Stimulated activated CD4-positive, alpha-beta T cell treated with anti-CD3 and anti-CD28 coated beads, TNF-alpha, amount 100 ng/mL, for 24 hours (primary cell): ENCODE measurements at places on chromosomes 5 and 9.

GRCh38 chr5:96193946-96194345, 232.3 kb upstream of the ELL2 start:
- no peak for DNase-seq

- no peak for DNase-seq
Measured at GRCh38 chr9:118643118-118643517, 726.1 kb downstream of the BRINP1 start.

- no peak for DNase-seq
Measured at GRCh38 chr5:71533142-71533541, 54.0 kb upstream of the MCCC2 start.

DNA sequence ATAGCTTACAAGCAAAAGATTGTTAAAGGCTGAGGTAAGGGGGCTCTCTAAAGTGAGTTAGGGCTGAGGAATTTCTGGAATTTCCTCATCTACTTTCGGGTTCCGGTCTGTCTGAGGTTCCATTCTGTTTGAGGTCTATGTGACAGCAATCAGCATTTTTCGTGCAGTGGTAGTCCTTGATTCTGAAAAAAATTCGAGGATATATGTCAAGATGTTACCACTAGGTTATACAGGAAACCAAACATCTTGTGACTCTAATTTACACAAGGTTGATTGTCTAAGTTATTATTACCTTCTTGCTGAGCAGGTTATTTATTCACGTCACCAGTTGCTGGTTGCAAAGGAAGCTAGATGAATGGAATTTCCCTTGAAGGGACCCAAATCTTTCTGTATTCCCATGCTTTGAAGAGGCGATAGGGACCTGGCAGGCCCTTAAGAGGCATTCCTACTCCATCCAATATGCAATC, 35.2 kb downstream of the RLN2 start:
- DNase-seq: no peak

- DNase-seq: no peak
Measured at GRCh38 chr5:78974601-78975000, 10.5 kb downstream of the ARSB start.

DNA sequence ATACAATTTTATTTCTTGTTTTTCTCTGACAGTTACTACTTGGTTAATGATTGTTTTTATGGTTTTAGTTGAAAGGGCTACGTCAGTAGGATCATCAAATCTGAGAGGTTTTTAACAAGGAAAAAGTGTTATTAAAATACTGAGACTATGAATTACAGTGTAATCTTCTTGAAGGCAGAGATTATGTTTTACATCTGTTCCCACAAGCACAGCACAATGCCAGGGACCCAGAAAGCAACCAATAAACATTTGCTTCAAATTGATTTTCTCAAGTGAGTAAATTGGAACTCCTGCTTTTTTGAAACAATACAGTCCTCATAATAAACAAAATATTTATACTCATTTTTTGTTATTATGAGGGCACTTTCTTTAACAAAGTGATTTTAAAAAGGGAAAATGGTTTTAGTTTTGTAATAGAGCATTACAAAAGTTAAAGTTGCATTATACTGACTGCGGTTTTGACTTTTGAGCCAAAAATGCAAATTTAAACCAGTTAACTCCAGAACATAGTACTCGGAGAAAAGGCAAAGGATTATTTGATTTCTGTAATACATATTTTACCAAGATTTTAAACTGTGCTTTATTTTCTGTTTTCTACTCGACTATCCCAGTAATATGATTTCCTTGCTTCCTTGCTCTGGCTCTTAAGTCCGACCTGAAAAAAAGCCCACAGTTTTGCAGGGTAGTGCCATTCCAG, 176.9 kb downstream of the GDNF start:
- no peak for DNase-seq

- DNase-seq: no peak
Measured at GRCh38 chr5:11222169-11222568, 461.1 kb upstream of the DAP start.

DNA sequence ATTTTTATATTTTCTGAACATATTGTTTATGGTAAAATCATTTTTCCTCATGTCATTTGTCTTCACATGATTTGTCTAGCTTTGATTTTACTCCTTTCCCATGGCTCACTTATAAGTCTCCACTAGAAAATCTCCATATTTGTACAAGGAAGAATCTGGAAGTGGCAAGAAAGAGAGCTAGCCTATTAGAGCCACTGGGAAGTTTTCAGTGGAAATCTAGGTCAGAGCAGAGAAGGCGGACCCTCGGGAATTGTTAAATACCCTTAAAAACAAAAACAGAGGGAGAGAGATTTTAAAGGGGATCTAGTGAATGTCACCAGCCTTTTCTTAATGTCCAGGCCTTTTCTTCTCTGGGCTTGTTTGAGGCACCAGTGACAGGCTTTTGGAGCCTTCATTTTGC, 56.6 kb downstream of the GRAMD2B start:
- DNase-seq: no peak

GRCh38 chr9:125407432-125407973, 145.9 kb downstream of the GAPVD1 start:
- no peak for DNase-seq

- no peak for DNase-seq
Measured at GRCh38 chr5:143573568-143574170, 170.2 kb upstream of the NR3C1 start.

DNA sequence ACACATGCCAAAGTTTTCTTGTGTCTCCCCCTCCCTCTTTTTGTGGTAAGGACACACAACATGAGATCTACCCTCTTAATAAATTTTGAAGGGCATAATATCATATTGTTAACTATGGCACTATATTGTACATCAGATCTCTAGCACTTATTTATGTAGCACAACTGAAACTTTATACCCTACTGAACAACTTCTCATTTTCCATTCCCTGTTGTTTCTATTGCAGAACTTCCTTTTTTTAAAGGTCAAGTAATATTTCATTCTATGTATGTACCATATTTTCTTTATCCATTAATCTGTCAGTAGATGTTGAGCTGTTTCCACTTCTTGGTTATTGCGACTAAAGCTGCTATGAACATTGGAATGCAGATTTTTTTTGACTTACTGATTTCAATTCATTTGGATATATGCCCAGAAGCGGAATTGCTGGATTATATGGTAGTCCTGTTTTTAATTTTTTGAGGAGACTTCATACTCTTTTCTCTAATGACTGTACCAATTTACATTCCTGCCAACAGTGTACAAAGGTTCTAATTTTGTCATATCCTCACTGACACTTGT, 305.3 kb downstream of the PRR16 start:
- no peak for DNase-seq

DNA sequence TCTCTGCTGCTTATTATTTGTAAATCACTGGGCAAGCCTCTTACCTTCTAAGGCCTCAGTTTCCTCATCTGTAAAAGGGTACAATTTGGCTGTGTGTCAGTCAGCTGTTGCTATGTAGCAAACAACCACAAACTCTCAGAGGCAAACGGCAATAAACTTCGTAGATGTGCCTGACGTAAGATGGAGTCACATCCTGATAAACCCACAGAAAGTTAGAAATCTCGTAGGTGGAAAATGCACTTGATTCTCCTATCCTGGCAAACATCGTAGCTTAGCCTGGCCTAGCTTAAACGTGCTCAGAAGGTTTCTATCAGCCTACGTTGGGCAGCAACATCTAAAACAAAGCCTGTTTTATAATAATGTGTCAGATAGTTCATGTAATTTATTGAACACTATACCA, 35.0 kb upstream of the UNC5A start:
- DNase-seq: no peak

- no peak for DNase-seq
Measured at GRCh38 chr9:123637606-123637944, 281.6 kb downstream of the CRB2 start.

GRCh38 chr9:114110180-114110579, 11.1 kb upstream of the KIF12 start:
- no peak for DNase-seq

- DNase-seq: no peak
Measured at GRCh38 chr5:144812763-144813162, 642.1 kb downstream of the KCTD16 start.

DNA sequence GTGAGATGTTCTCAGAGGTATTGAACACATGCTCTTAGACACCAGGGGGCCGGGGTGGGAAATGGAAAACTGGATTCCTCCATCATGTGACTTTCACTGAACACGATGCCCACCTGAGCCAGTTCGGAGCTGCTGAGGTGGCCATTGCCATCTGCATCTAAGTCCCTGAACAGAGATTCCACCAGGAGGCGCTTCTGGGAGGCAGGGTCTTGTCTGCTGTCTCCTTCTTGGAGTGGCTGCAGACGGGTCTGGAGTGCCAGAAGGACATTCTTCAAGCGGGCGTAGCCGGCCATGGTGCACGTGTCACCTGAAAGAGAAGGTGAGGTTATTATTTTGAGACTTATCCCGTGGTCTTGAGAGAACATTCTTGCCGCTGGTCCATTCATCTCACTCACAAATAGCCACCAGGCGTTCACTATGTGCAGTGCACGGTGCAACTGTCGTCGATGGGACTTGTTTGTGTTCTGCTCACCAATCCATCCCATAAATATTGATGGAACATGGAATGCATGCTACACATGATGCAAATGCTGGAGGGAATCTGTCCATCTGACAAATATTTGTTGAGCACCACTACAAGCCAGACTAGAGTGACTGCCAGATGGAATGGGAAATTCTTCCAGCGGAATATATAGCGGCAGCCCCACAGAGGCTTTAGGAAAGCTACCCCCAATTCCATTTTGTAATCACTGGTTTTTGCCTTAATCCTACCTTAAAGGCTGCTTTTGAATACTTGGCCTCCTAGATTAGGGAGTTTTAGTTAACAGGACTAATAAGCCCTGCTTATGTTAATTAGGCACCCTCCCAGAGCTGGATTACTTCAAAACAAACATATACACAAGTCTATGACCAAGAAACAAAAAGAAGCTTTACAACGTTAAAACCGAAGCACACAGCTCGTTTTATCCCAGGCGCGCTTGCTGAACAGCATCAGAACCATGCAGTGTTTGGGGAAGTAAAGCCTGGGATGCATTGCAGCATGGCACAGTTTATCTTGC, 264.8 kb downstream of the HSPA4 start:
- no peak for DNase-seq

GRCh38 chr5:9502050-9502834, 43.6 kb downstream of the SEMA5A start:
- DNase-seq: no peak

- DNase-seq: peak; percentile 80
Measured at GRCh38 chr9:133406480-133407307, 11.1 kb downstream of the REXO4 start.

DNA sequence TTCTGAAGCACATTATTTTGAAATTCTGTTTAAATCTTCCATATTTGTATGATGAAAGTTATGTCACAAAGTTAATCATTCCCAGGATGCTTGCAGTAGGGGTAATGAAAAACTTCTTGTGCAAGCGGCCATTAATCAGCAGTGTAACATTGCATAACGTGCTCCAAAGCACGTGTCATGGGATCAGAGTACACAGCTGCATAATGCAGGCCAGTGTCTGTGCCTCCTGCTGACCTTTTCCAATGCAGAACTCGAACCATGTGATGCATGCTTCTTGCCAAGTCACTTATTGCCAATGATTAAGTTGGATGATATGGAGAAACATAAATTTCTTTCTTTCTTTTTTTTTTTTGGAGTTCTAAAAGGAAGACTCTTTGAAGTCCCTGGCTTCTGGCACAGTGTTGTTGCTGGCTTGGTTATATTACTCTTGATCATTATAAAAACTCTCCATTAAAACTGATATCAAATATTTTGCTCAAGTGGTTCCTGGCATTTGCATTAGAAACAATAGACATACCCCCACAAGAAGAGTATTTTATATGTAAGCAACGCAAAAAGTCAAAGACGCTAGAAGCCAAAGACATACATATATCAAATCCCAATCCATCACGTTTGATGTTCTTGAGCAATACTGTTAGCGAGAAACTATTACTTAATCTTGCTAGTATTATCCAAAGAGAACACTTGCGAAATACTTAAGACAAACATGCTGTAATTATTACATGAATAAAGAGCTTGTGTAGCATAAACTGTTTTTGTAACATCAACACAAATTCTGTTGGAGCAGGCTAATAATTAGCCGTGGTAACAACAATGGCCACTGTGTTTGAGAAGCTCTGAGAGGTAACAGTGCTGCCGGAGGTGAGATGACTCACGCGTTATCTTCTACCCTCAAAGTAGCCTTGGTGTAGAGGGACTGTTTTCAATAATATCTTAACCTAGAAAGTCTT, 164.2 kb downstream of the AUH start:
- DNase-seq: no peak

GRCh38 chr5:143041461-143041860, 271.3 kb downstream of the ARHGAP26 start:
- no peak for DNase-seq

DNA sequence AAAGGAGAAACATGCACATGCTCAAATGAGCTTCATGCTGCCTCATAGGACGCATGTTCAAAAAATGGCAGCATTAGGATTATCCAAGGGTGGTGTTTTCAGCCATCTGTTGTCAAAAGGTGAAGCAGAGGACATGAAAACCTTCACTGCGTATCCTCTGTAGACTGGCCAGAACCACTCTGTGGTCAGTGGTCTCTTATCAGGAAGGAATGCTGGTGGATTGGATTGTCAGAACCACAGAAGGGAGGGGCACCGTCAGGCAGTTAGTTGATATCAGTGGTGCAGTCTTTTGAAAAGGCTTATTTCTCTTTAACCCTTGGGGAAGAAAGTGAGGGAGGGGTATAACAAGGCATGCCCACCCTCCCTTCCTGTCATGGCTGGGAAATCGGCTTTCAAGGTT, 100.1 kb downstream of the FBXL7 start:
- DNase-seq: no peak

DNA sequence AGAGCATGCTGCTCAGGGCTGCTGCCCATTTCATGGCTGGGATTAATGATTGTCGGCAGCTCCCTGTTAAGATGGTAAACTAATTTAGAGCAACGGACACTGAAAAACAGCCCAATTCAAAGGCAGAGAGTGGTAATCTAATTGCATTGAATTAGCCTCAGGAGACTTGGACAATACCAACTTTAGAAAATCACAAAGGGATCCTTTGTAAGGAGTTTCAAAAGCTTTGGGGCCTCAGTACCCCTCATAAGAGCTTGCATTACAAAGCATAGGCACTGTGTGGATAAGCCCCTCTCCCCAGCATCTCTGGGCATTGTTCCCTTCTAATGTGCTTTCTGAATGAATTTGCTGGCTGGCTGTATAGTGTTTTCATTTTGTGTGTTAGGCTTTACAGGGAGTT, 6.7 kb downstream of the GLRA1 start:
- DNase-seq: no peak

DNA sequence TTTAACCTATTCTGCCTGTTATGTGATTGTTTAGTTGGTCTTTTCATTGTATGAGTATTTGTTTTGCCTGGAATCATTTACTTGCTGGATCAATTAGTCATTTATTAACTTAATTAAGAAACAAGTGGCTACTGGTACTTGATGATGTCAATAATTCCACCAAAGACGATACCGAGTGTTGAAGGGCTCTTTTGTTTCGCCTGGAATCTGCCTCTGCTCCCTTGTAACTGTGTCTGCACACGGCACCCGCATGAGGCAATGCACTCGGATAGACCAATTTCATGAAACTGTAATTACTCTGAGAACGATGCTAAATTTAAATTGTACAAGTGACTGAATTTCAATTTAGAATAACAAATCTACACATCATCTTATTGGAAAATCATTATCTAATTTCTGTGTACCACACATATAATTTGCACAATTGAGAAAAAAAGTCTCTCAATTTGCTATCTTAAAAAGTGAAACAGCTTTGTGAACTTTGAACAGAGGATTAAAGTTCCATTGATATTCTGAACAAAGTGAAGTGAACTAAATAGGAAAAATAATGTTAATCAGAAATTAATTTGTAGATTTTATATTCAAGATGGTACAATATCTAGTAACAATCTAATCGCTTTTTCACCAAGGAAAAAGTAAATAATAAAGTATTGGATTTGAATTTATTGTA, 143.2 kb downstream of the CTNND2 start:
- DNase-seq: no peak
